Germinal center (tissue), 1 donor: ENCODE measurements at places on chromosomes 16 and 17.

GRCh38 chr16:50685462-50686063 is 4.5 kb upstream of the SNX20 start:
- DNase-seq: no peak

DNA sequence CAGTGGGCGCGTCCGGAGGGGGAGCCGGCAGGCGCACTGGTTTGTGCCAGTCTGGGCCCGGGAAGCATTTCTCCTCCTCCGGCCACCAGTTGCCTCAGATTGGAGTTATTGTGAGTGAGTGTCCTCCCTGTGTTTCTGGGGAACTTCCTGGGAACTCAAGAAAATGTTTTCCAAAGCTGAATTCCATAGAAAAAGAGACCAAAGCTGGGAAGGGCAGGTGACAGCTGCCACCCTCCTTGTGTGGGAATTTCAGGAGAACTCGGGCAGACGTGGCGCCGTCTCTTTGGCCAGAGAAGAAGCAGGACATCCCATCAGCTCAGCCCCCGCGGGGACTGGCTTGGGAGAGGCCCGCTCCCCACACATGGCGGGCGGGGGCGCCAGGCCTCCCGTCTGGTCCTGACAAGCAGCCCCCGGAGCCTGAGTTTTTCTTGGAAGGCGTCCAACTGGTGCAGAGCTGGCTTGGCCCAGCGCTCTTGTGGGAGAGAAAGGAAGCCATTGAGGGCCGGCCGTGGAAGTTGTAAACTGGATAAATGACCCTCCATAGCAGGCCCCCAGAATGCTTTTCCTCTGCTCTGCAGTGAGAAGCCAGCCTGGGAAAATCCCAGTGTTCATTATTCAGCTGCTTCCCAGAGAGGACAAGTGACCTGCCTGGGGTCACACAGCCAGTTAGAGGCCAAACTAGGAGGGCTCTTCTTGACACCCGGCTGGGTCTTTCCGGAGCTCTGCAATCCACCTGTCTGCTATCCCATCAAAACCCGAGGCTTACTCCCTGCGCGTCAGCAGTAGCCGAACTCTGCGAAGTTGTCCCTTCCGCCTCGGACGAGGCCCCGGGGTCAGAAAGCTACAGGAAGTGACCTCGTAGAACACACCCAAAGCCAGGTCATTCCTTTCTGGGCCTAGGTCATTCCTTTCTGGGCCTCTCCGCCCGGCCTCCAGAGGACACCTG is 39.2 kb upstream of the GSE1 start:
- DNase-seq: no peak

- DNase-seq: no peak
Observed at GRCh38 chr16:76784530-76784929, 406.5 kb upstream of the MON1B start.

GRCh38 chr17:1004769-1005295 is 7.9 kb downstream of the TIMM22 start:
- no peak for DNase-seq

DNA sequence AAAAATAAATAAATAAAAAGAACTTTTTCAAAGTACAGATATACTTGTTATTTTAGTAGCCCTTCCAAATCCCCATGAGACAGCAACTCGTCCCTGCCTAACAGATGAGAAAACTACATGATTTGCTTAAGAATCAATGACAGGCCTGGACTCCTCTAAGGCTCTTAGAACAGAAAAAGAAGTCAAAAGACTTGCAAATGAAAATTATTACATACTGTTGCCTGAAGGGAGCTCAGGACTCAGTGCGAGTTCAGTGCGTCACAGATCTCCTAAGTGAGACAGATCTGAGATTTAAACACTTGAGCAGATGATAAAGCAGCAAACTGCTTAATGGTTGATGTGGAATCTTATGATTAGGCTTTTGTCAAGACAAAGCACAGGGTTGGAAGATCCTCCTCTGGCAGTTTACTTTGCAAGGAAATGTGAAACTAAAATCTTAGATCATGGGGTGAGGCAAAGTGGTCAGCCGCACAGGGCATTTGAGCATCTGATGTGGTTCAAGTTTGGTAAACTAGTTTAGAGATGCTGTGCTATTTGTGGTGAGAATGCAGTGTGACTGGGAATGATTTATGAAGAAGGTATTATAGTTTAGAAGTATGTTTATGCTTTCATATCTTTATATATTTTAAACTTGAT is 138.1 kb downstream of the TRIM37 start:
- DNase-seq: no peak
